ENCODE measurements at places on chromosomes 1 and 21. TPM values are rescaled to one million over a fixed set of nuclear protein-coding genes. Genes with fewer than 3 reads are reported as not detected.

DNA sequence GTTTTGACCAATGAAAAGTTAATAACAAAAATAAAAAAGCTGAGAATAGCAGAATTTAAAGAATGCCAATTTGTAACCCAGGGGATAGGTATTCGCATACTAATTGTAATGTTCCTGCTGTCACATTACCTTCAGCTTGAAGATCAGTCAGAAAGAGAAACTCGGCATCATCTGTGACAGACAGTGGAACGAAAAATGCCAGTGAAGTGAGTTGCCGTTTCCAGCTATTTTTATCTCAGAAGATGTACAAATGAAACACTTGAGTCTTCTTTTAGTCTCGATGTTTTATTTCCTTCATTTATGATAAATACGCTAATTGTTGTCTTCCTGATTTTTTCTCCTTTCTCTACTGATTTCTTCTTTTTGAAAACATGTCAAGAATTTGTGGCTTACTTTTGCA, 26.1 kb downstream of the RGS21 start:
- DNase-seq, result no peak

GRCh38 chr1:184078564-184079249, 27.2 kb downstream of the TSEN15 start:
- no peak for DNase-seq

DNA sequence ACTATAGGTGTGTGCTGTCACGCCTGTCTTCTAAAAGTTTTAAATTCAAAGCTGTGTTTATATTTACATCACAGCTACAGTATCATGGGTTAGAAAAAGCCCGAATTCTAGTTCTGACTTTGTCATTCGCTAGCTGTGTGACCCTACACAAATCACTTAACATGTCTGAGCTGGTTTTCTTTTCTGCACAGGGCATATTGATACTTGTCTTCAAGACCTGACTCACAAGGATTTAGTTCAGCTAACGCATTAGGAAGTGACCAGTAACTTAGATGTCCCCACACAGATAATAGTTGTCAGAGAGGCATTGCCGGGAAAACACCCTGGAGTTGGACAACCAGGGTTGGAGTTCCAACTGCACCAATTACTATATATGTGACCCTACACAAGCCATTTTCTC, 25.9 kb downstream of the GIPC2 start:
- DNase-seq, result no peak

DNA sequence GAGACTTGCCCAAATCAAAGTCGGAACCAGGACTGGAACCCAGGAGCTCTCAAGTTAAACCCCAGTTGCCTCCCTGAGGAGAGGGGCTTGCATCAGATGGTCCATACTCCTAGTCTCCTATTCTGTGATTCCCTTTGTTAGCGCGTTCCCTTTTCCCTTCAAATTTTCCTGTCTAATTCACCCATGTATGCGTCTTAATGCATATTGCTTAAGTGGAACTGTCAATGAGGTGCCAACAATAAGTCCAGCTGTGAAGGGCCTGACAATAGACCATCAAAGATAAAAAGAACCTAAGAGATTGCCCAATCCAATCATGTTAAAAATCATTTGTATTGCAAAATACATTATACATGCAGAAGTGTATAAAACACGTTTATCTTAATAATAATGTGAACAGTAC, 634 bp upstream of the SPATA6 start:
- DNase-seq, result no peak

GRCh38 chr1:39758556-39759435, 12.4 kb downstream of the OXCT2 start:
- no peak for DNase-seq

Gene CYP4B1
- polyA plus RNA-seq, result 2.1 TPM
